ENCODE measurements at places on chromosomes 13 and 19.
A peak's percentile ranks its signal among the peaks of the same experiment; 100 is the strongest.

- DNase-seq = no peak
Measured at GRCh38 chr19:53878776-53879139, 3.2 kb upstream of the PRKCG start.

- DNase-seq = no peak
Measured at GRCh38 chr13:88701551-88701950, 1030.4 kb downstream of the SLITRK5 start.

- no peak for DNase-seq
Measured at GRCh38 chr19:14166999-14167575, 30.7 kb upstream of the ASF1B start.

DNA sequence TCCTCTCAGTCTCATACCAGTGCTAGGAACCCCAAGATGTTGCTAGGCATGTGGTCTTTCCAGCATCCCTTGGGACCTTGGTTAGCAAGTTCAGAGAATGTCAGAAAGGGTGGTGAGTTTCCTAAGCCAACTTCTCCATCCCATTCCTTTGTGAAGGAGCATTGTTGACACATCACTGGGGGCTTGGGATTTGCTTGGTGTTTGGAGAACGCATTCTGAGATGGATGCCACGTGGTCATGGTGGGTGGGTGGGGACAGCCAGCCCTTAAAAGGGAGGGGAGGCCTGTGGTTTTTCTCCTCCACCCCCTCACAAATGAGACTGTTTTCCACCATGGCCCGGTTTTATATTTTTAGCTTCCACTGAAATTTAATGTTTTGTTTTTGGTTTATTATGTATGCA is 83.3 kb upstream of the ZNF536 start:
- DNase-seq = no peak

- no peak for DNase-seq
Measured at GRCh38 chr13:93776936-93777335, 550.3 kb downstream of the GPC6 start.

GRCh38 chr13:100139817-100140216 is 50.9 kb downstream of the PCCA start:
- no peak for DNase-seq

- no peak for DNase-seq
Measured at GRCh38 chr19:18439025-18439909, 1.3 kb upstream of the ISYNA1 start.

DNA sequence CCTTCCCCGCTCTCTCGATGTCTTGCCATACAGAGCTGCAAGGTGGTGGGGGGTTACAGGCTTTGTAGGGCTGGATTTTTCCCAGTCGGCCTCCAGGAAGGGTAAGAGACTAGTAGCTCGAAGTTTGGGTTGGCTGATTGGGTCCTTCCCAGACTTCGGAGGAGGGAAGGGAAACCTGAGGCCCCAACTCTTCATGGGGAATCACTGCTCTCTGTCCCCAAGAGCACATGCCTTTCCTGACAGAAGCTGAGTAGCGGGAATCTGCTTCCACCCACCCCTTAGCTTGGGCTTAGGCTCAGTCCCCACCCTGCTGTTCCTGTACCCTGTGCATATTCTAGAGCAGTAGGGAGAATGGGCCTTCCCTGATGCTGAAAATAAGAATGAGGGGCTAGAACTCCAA is 39.7 kb downstream of the PPP2R1A start:
- DNase-seq = no peak

- no peak for DNase-seq
Measured at GRCh38 chr19:41597600-41598041, 21.7 kb downstream of the CEACAM21 start.

DNA sequence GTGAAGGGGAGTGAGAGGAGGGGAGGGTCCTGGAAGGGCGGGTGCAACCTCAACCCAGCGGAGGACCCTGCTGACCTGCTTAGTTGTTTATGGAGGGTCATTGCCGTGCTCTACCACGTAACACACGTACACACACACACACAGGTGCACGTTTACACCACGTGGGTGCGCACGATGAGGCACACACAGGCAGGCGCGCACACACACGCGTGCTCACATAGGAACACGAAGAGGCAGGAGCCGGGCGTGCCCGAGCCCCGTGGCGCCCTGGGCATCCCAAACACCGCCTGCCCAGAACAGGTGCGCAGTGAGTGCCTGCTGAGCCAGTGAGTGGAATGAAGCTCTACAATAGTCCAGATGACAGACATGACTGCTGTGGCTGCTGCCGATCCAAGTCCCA is 11.2 kb upstream of the MADCAM1 start:
- DNase-seq = peak; percentile 14

GRCh38 chr19:18128044-18128443 is 24.9 kb upstream of the PIK3R2 start:
- DNase-seq = no peak

GRCh38 chr13:73698859-73699258 is 435.3 kb downstream of the KLF12 start:
- no peak for DNase-seq

DNA sequence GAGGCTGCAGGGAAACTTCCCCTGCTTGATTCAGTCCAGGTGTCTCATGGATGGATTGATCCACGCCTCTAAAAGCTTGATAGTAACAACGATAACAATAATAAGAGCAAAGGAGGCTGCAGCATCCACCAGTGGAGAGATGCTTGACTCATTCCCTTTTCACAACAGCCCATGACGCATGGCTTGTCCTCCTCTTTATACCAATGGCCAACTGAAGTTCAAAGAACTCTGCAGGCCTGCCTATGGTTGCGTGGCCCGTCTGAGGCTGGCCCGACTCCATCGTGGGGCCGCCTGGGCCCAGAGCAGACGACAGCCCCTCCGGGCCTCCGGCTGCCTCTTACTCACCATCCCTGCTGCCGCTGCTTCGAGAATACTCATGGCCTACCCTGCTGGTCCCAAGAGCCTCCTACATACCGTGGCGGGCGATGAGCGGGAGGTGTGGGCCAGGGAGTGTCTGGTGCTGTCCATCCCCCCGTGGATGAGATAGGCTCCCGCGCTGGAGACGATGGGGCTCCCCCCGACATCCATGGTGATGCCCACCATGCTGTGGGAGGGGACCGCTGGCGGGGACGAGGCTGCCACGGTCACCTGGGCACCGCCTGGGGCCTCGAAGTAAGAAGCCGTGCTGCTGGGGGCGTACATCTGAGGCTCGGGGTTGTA is 61.8 kb upstream of the RANBP3 start:
- no peak for DNase-seq

DNA sequence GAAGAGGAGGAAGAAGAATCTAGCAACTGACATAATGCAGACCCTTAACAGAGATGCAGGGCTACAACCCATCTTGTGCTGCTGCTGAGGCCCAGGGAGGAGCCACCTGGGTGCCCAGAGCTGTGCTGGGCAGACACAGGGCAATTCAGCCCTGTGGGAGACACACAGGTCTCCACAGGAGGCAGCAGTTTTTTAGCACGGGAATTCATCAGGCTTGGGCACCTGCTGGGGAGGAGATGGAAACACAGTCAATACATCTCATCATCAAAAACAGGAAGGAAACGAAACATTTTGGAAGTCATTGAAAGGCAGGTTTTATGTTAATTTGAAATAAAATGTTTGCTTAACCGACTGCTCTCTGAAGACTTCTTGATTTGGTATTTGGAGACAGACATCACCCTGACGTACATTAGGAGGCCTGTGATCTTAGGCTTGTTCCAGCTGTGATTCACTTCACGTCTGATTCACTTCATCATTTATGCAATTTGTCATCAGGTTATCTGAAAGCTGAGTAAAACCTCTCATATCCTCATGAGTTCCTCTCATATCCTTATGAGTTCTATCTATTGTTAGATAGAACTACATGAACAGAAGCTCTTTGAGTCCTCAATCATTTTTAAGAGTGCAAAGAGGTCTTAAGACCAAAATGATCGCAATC is 77.4 kb downstream of the CYSLTR2 start:
- no peak for DNase-seq

- no peak for DNase-seq
Measured at GRCh38 chr13:113528813-113529180, 38.3 kb upstream of the DCUN1D2 start.

- DNase-seq = peak; percentile 19
Measured at GRCh38 chr13:44470638-44471562, 97.3 kb downstream of the SERP2 start.

- DNase-seq = no peak
Measured at GRCh38 chr13:110971486-110971885, 56.6 kb upstream of the ANKRD10 start.

- no peak for DNase-seq
Measured at GRCh38 chr13:99041788-99042187, 63.9 kb upstream of the DOCK9 start.

DNA sequence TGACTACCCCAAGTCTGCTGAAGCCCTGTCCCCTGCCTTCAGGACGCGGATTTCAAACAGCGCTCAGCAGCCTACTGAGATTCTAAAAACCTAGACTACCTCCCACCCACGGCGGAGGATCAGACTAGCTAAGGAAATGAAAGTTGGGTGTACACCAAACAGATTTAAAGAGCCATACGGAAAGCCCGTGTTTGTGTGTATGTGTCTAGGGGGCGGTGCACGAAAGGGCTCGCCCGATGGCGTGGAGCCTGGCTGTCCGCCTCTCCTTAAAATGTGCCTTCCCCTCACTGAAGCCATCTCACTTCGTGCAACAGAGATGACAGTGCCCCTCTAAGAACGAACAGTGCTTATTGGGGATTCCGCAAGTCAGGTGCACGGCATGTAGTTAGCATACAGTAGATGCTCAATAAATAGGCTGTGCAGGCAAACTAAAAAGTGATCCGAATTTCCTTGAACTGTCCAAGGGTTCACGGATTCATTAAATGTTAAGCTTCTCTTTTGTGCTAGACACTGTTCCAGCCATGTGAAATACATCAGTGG is 639 bp downstream of the LENG1 start:
- no peak for DNase-seq

GRCh38 chr19:30679789-30680188 is 307.6 kb downstream of the ZNF536 start:
- DNase-seq = no peak

- no peak for DNase-seq
Measured at GRCh38 chr13:99385161-99385560, 78.0 kb upstream of the GPR183 start.

DNA sequence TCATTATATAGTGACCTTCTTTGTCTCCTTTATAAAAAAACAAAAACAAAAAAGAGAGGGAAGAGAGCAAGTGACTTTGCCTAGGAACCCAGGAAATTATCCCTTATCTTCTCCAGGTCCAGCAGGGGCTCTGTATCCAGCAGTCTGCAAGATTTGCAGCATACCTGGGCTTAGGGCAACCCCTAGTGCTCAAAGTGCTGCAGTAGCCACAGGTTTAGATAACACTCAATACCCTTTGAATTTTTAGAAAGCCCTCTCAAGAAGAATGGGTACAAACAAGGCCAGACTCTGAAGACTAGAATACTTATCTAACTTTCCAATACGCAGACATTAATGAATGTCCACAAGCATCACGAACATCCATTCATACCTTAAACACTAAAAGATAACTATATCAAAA is 43.2 kb downstream of the CCNA1 start:
- DNase-seq = no peak

GRCh38 chr19:53365899-53366493 is 491 bp downstream of the ZNF525 start:
- DNase-seq = no peak

GRCh38 chr13:95437561-95437960 is 115.0 kb upstream of the CLDN10 start:
- DNase-seq = no peak

DNA sequence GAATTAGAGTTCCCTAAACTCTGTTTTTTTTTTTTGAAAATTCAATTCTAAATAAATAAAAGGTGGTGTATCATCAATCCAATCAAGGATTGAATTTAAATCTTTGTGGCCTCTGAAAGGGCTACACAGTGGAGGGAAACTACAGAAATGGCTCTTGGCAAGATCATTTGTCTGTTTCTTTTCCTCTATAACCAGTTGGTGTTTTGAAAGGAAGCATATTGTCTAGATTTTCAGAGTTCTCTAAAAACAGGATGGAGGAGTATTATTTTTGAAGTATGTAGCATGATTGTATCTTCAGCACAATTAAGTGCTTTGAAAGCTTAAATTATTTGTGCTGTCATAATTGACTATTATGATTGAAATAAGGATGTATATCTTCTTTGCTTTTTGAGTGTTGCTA is 29.8 kb downstream of the WASF3 start:
- no peak for DNase-seq

- DNase-seq = no peak
Measured at GRCh38 chr13:80000684-80001509, 340.0 kb downstream of the SPRY2 start.

GRCh38 chr19:57465680-57466381 is 8.9 kb upstream of the VN1R1 start:
- DNase-seq = no peak

- DNase-seq = peak; percentile 15
Measured at GRCh38 chr13:90502153-90502552, 845.3 kb upstream of the MIR17HG start.

DNA sequence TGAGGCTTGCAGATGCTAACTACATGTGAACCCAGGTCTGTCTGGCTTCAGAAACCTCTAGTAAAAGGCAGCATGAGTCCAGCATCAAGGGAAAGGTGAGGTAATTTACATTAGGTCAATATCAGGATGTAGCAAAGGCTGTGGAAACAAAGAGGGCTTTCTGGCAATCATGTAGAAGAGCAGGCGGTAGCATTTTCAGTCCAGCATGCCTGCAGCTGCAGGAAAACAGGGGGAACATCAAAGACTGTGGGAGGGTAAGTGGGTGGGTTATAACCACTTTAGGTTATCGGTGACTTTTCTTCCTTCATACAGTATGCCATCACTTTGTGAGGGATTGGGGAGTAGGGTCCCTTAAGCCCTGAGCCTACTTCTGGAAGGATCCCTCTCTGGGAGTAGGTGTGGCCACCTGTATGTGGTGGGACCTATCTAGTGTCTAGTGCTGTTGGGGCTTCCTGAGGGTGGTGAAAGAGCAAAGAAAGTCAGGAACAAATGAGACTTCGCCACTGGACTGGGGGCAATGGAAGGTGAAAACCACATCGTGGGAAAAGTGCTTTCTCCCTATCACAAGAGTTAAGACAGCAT is 10.8 kb downstream of the SUGP2 start:
- DNase-seq = no peak

- DNase-seq = no peak
Measured at GRCh38 chr13:72565893-72566292, 161.5 kb downstream of the MZT1 start.

DNA sequence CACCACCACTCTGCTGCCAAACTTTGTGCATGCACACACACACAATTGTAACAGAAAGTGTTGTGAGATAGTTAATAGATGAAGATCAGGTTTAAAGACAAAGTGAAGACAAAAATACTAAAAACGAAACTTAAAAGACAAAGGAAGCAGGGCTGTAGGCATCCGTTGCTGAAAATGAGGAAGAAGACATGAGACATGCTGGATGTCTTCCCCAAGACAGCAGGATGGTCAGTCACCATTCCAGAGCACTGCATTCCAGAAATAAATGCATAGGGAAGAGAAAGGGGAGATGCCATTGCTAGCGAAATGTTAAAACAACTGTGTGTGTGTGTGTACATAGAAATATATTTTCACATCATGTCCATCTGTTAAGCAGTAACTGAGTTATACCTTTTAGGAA is 520.1 kb downstream of the SUCLA2 start:
- no peak for DNase-seq

Data from NCI-H2081 treated with DMSO at 0.1 percent for 48 hours (cell line).